ENCODE measurements at places on chromosomes 7 and 10.

- peak; percentile 38 for DNase-seq
Measured at GRCh38 chr10:69960988-69961880, 91.4 kb upstream of the MACROH2A2 start.

DNA sequence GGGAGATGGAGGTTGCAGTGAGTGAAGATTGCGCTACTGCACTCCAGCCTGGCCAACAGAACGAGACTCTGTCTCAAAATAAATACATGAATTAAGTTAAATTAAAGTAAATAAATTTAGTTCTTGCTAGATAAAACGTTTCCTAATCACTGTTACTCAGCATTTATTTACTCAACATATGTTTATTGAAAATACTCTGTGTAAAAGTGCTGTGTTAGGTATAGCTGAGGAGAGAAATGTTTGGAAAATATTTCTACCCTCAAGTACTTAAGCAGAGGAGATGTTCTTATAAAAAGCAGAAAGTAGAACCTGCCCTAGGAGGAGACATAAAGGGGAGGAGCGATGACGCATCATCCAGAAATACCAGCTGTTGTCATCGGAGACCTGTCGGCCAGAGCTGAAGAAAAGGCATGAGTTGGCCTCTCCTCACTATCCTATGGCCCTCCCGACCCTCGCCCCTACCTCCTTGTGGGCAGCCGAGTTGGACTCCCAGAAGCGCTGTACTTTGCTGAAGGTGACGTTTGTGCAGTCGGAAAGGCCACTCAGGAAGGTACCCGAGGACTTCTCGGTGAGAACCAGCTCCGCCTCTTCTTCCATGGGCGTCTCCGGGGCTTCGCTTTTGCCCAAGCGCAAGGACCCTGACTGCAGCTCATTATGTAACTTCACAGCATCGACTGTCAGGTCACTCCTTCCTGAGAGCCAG, 1.1 kb downstream of the RRP12 start:
- peak; percentile 65 for DNase-seq

DNA sequence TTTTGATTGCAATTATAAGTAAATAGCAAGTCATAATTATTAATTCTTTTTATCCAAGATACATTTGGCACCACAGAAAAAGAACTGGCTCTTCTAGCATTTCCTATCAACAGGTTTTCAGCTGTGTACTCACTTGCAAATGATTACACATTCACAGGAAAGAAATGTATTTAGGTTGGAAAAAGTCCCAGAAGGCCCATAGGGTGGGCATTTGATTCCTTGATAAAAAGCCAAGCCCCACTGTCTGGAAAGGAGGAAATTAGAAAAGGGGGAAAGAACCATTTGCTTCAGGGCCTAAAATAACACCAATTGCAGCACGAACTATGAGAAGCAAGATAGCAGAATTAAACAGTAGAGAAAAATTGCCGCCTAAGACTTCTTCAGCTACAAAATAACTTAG, 80.8 kb upstream of the COL1A2 start:
- DNase-seq, result no peak

DNA sequence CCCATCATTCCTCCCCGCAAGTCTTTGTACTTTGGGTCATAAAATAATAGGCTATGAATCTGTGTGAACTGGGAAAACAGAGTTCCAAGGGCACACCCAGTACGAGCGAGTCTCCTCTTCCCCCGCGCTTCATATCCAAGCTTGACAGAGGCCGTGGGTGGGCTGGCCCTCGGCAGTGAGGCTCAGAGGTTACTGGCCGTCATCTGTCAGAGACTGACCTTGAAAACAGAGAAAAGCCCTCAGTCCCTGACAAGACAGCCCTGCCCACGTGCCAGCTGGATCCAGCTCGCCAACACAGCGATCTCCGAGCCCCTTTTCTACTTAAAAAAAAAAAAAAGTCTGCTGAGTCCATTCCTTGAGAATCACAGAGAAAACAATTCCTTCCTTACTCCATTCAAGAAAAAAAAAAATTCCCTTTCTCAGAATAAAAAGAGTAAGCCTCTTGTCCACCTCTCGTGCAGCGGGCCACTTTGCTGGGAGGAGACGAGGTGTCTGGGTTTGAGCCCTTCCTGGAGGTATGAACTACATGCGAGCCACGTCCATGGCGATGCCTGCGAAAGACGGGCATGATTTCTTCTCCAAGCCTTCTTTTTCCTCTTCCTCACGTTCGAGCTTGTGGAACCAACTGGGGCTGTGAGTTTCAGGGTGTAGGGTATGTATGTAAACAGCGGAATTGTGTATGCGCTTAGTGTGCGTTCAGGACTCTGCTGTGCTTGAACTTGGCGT, 744 bp upstream of the BICC1 start:
- no peak for DNase-seq

- peak; percentile 83 for DNase-seq
Measured at GRCh38 chr7:141012044-141012685, 2.6 kb downstream of the MRPS33 start.

GRCh38 chr7:131031099-131031868, 296.4 kb upstream of the MKLN1 start:
- DNase-seq, result peak; percentile 55

DNA sequence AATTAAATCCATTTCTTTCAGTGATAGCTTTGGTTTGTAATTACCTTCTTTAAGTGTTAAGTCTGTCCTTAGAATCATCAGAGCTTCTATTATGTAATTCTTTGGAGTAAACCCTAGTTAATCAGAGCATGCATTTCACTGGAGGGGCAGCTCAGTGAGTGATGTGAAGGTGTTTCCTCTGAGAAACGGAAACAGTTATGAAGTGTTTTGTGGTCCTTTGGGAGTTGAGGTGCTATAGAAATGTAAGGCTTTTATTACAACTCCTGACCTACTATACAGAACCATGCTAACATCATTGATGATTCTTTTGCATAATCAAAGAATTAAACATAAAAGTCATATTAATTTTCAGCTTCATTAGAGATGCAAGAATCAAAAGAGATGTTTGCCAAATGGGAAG, 141.5 kb downstream of the EXOC4 start:
- no peak for DNase-seq

GRCh38 chr7:36048902-36049240, 104.2 kb upstream of the EEPD1 start:
- DNase-seq, result no peak

- no peak for DNase-seq
Measured at GRCh38 chr10:107616463-107617410, 452.2 kb upstream of the SORCS1 start.

DNA sequence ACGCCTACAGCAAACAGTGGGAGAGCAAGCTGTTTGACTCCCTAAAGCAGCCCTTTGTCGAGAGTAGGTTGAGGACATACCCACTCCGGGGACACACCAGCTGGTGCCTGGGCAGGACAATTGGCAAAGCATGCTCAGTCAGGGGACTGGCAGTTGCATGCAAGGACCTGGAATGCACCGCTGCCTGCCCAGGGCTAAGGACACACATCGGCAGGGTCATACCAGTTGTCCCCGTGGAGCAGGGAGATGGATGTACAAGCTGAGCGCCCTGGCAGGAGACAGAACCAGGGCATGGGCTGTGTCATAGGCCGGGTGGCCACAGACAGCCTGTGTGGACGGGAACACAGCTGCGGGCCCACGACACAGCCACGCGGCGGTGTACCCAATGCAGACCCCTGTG, 18.3 kb upstream of the ELN start:
- DNase-seq, result no peak

DNA sequence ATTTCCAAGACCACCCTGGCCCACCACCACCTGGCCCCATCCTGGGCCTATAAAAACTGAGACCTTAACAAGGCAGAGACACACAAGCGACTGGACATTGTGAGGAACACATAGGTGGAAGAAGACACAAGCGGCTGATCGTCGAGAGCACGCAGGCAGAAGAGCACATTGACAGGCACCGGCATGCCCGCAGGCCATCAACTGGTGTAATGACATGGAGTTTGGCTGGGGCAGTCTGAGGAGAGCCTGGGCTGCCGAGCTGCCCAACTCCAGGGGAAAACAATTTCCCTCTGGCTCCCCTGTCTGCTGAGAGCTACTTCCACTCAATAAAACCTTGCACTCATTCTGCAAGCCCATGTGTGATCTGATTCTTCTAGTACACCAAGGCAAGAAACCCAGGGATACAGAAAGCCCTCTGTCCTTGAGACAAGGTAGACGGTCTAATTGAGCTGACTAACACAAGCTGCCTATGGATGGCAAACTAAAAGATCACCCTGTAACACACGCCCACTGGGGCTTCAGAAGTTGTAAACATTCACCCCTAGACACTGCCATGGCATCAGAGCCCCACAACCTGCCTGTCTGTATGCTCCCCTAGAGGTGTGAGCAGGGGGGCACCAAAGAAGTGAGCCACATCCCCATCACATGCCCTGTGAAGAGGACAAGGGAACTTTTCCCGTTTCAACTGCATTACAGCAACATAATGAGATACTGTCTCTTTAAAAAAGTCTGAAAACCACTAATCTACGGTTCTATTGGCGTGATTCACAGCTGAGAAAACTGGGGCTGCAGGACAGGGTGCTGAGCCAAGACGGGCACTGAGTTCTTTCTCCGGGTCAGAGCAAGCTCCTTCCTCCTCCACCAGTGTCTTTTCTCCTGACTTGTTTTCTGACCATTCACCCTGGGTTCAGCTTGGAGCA, 18.5 kb upstream of the TNS3 start:
- no peak for DNase-seq

GRCh38 chr7:70579397-70580097, 552.4 kb upstream of the GALNT17 start:
- DNase-seq, result no peak

DNA sequence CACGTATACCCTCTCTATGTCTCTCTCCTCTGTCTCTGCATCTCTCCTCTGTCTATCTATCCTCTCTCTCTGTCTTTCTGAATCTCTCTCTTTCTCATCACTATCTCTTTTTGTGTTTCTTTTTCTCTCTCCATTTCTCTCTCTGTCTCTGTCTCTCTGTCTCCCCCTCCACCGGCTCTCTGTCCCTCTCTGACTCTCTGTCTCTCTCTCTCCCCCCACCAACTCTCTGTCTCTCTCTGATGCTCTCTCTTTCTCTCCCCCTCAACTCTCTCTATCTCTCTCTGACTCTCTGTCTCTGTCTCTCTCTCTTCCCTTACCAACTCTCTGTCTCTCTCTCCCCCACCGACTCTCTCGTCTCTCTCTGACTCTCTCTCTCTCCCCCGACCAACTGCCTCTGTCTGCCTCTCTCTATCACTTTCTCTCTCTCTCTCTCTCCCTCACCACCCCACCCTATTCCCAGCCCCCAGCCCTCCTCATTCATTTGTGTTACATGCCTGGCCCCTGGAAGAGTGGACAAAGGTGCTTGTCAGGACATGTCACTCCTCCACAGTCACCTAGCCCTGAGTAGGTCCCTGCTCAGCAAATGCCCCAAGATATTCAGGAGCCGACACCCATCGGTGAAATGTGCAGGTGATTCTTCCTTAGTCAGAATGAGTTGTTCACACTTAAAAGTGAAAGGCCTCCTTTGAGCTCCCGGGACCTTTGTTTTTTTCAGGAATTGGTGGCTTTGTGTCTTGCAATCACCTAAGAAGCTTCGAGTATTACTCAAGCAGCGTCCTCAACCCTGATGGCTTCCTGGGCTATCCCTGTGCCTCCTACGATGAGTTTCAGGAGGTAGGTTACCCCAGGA, 13.6 kb downstream of the PNLIPRP2 start:
- DNase-seq, result no peak

- no peak for DNase-seq
Measured at GRCh38 chr7:104980841-104981671, 32.9 kb upstream of the KMT2E start.

GRCh38 chr7:77913977-77914607, 115.5 kb downstream of the PHTF2 start:
- no peak for DNase-seq

GRCh38 chr7:30411897-30412296, 66.7 kb downstream of the NOD1 start:
- DNase-seq, result no peak

GRCh38 chr7:2717293-2718261, 29.6 kb downstream of the AMZ1 start:
- DNase-seq, result no peak

- DNase-seq, result no peak
Measured at GRCh38 chr10:89699581-89700064, 1.8 kb upstream of the KIF20B start.

- no peak for DNase-seq
Measured at GRCh38 chr10:126375926-126376554, 12.2 kb downstream of the ADAM12 start.

DNA sequence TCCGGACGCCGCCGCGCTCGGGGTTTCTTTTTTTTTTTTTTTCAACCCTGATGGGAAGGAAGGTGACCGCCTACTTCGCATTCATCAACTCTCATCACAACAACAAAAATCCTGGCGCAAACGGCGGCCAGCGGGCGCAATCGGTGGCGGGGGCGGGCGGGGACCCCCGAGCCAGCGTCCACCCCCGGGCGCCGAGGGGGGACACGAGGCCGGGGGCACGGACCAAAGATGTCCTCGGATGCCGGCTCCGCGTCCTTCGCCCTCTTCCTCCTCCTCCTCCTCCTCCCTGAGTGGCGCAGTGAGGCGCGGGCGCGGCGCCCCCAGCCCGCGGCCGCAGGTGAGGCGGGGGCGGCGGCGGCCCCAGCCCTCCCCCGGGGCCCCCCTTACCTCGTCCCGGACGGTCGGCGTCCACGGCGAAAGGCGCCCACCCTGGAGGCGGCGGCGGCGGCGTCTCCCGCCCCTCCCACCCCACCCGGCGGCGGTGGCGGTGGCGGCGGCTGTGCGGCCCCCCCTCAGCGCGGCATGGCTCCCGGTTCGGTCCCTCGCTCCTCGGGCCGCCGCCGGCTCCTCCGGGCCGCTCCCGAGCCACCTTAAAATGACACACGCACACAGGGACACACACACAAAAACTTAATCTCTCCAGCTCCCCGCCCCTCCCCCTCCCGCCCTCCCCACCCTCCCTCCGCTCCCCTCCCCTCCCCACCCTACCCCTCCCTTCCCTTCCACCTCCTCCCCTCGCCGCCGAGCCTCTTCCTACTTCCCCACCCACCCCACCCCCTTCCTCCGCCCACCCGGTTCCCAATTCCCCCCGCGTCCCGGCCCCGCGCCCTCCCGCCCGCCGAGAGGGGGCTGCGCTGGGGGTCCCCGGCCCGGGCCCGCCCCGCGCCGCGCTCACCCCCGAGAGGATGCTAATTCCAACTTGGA, at the start of gene CTBP2:
Gene CTBP2, minus strand, starts transcription at position 632 of the 924 bp plus-strand sequence.
- DNase-seq, result peak; percentile 57

GRCh38 chr10:48608279-48608681, 3.4 kb upstream of the ARHGAP22 start:
- peak; percentile 61 for DNase-seq
